ENCODE measurements at places on chromosomes 5 and 9.

DNA sequence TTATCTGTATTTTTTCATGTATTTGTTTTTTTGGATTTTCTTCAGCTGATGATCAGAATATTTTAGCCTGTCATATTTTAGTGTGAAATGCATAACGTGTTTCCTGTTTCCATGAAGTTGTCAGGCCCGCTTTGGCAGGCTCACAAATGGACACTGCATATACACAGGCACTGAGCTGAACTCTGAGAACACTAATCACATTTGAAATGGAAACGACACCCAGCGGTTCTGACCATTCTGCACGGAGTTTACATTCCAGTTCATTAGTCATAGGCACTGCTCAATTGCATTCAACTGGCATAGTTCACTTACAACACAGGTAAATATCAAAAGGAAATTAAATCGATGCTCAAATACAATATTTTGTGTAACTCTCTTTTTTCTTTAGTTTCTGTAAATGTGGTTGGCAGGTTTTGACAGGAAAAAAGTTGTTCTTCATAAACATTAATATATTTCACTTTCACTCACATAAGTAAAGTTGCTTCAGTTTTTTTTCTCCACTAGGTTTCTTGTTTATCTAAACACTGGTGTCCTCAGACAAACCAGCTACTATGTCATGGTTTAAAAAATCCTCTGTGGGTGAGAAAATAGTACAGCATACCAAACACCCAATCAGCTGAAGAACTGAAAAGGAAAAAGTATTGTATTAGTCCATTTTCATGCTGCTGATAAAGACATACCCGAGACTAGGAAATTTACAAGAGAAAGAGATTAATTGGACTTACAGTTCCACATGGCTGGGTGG, 559.0 kb upstream of the DAP start:
- DNase-seq = no peak

GRCh38 chr5:78005021-78005785, 229.1 kb upstream of the TBCA start:
- peak; percentile 74 for DNase-seq

DNA sequence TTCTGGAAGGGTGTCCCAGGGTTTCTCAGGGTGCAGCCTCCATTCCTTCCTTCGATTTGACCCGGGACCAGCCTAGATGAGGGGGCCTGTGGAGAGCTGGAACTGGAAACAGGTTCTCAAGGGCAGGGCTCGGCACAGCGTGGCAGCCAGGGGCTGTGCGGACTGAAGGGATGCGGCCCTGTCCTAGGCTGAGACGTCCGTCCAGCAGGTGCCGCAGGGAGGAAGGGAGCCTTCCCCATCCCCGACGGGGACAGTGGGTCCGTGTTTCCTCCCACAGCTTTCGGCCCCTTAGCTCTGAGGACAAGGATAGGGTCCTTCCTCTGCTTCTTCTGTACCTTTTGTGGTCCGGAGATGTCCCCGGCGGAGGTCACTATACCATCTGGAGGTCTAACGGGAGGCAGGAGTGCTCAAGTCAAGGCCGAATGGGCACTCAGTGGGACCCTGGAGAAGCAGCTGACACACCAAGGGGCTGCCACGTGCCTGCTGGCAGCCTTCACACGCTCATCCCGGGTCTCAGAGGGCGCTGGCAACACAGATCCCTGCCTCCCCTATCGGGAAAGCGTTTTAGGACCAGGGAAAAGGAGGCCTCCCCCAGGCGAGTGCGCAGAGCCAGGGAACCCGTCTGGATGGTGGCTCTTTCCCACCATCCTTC, 49.9 kb downstream of the USP20 start:
- peak; percentile 18 for DNase-seq

DNA sequence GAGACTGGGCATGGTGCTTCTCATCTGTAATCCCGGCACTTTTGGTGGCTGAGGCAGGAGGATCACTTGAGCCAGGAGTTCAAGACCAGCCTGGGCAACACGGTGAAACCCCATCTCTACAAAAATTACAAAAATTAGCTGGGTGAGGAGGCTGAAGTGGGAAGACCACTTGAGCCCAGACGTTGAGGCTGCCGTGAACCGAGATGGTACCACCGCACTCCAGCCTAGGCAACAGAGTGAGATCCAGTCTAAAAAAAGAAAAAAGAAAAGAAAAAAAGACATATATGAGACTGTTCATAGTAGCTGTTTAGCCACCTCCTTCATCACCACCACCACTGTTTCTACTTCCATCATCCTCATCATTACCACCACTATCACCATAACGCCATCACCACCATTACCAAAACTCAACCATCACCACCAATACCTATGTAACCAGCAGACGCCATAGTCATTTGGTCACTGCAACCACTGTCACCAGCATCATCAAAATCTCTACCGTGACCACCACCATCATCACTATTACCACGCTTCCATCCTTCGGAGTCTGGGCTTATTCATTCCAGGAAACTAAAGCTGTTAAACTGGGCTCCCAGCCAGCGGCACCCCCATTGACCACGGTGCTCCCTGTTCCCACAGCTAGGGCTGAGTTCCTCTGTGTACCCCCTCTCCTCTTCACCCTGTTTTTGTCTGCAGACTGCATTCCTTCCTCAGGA, 8.4 kb upstream of the KIF12 start:
- no peak for DNase-seq

- DNase-seq = no peak
Observed at GRCh38 chr9:3136686-3137346, 292.9 kb upstream of the PUM3 start.

- no peak for DNase-seq
Observed at GRCh38 chr5:181221792-181222629, 1.1 kb upstream of the TRIM41 start.

- no peak for DNase-seq
Observed at GRCh38 chr5:53490747-53491146, 10.3 kb downstream of the FST start.

GRCh38 chr5:32115985-32116384, 58.1 kb downstream of the GOLPH3 start:
- no peak for DNase-seq

DNA sequence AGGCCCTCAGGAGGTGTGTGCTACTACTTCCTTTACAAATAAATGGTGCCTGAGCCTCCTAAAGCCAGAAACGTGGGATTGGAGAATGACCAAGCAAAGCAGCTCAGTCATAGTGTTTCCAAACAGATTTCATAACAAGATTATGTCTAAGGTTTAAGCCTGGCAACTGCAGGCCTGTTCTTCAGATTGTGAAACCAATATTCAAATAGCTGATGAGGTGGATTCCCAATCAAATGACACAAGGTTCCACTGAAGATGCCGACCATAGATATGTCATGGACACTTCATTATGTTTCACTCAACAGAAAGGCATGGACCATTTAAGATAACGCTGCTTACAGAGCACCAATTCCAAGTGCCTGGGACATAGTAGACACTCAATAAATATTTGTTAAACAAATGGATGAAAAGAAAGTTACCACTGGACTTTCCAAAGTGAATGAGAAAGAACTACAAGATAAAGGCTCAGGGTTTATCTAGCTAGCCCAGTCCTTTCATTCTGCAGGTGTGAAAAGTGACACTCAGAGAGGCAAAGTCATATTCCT, 189.5 kb downstream of the ACTL7B start:
- no peak for DNase-seq

DNA sequence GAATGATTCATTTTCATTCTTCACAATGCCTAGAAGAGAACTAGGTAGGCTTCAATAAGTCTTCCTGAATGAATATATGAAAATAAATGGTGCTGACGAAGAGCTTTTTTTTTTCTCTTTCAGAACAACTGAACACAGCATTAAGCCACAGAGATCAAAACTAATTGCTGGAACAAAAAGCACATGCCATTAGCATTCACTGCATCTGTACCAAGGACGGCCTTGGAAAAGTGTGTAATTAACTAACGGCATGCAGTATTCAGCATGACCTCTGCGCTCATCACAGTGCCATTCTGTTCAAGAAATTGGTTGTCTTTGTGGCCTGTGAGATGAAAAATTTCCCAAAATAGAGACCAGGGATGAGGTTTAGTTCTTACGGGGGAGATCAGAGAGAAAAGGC, 99.3 kb downstream of the NUDT12 start:
- no peak for DNase-seq

DNA sequence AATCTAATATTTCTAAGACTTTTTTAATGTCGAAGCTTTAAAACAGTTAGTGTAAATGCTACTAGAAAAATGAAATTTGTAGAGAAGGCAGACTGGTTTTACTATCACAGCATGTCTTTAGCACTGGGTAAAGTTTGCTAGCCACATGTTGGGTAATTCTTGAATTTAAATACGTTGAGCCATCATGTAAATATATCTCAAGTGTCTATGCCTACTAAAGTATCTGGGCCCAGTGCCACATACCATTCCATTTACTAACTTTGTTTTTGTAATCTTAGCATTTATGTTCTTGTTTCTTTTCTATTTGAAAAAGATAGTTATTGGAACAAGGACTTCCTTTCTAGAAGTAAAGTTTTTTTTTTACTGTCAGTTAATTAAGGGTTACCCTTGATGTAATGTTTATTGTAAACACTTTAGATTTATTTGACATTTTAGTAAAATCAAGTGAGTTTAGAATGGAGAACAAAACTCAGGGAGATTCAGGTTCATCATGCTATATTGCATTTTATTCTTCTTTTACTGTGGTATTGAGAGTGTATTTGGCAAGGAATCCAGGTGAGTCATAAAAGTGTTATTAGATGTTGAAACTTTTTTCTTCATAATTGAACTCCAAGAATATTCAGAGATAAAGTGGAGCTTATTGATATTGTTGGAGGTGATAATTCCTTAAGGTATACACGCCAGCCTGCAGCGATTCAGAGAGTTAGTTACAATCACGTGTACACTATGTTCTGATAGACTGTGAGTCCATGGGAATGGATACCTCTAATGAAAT, 182.4 kb downstream of the CCDC171 start:
- no peak for DNase-seq

GRCh38 chr5:112467485-112467884, 48.4 kb upstream of the EPB41L4A start:
- peak; percentile 6 for DNase-seq

- no peak for DNase-seq
Observed at GRCh38 chr5:34585601-34586104, 70.5 kb upstream of the RAI14 start.

DNA sequence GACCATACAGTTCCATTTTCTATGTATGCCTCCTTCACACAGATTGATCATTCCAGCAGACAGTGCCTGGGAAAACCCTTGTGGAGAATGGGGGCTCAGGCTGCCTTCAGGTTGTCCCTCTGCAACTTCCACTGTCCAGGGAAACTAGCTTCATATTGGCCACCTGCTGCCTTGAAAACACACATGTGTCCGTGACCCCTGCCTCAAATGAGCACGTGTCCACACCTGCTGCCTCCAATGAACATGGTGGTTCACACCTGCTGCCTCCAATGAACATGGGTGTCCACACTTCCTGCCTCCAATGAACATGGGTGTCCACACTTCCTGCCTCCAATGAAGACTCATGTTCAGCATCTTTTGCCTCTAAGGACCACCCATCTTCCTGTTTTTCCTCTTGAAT, 185.4 kb upstream of the ADCY2 start:
- DNase-seq = no peak

GRCh38 chr5:137621861-137622823, 113.7 kb downstream of the KLHL3 start:
- DNase-seq = no peak

DNA sequence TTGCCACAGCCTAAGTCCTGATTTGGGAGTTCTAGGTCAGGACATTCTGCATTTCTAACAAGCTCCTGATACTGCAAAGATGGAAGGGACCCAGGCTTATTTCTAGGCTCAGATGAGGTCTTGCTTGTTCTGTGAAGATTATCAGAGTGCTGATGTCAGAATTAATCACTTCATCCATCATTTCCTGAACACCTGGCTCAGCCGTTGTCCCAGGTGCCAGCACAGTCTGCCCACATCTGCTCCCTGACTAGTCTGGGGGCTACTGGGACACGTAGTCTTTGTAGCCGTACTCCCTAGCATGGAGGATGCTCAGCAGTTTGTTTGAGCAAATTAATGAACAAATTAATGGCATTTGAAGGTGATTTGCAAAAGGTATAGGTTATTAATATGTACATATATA, 17.9 kb upstream of the SPINK4 start:
- no peak for DNase-seq

- DNase-seq = no peak
Observed at GRCh38 chr5:88671106-88671504, 211.9 kb downstream of the MEF2C start.

GRCh38 chr9:8961186-8961851, 1161.7 kb upstream of the DMAC1 start:
- no peak for DNase-seq

GRCh38 chr9:72755836-72756235, 197.0 kb downstream of the ALDH1A1 start:
- no peak for DNase-seq

DNA sequence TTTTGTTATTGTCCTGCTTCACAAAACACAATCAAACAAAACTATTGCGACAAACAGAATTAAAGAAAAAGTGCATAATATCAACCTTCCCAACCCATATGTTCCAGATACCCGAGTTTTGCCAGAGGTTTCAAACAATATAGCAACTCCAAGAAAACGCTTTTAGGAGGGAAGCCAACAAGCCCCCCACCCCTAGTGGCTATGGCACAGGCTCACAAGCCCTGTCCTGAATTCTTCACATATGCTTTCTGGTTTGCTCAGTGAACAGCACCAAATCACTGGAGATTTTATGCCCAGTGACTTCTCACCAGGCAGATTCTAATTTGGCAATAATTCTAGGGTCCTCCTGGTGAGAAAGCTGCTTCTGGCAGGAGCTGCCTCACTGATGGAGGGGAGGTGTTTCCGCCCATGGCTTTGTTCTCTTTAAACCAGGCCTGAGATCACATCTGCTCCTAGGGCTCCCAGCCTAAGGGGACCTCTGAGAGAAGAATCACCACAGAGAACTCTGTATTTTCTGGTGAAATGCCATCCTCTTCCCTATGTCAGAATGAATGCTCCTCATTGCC, 1982.4 kb downstream of the EFNA5 start:
- no peak for DNase-seq

DNA sequence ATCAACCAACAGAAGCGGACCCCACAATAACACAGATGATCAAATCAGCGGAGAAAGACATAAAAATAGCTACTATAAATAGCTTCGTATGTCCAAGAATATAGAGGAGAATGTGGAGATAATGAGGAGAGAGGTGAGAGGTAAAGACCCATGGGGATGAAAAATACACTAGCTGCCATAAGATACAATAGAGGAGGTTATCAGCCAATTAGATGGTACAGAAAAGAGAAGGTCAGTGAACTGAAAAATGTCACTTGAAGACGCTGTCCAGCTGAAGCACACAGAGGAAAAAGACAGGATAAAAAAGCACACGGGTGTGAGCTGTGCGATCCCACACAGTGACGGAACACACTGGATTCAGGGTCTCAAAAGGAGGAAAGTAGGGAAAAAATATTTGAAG, 73.4 kb downstream of the OLFM1 start:
- no peak for DNase-seq

- no peak for DNase-seq
Observed at GRCh38 chr5:175717837-175718236, 60.0 kb downstream of the HRH2 start.

All from NCI-H1930 (cell line).